NCI-H526 (cell line): ENCODE measurements at places on chromosomes 6 and 20.

DNA sequence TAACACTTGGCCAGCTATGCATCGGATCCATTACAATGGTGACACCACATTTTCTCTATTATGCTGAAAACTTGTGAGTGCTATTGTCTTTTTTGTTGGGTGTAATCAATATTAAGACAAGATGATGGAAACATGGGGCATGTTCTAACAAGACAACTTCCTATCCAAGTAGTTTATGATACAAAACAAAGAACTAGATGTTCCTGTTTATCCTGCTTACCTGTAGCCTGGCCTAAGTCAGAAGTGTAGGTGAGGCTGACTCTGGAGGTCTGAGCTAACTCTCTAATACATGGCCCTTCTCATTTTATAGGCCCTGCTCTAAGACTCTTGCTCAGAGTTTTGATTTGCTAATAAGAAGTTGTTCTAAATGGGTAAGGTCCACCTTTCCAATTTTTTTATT, 242.4 kb upstream of the STXBP5 start:
- no peak for DNase-seq

DNA sequence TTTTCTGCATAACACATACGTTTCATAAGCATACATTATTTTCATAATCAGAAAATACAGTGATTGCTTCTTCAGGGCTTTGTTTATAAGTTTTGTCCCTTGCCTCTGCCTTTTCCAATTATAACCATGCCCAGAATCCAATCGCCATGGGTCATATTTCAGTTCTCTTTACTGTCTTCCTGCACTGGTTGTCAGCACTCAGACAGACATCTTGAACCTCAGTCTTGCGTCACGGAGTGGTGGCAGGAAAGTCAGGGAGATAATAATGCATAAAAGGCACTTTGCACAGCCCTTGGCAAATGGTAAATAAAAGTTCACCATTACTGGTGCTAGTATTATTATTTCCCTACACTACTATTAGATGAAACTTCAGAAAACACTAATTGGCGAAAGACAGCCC, 7.2 kb downstream of the KIF16B start:
- no peak for DNase-seq

DNA sequence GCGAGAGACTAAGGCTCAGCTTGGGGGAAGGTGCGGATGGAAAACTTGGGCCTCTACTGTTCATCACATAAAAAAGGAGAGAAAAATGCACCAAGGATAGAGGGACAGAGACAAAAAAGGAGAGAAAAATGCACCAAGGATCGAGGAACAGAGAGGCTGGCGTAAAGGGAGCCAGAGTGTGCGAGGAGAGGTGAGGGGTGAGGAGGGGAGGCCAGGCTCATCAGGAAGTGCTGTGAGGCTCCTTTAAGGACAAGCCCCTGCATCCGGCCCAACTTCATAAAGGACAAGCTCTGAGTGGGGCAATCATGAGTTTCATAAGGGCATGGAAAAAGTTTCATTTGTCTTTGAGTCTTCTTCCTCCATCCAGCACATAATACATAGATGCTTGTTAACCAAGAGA, 117.2 kb upstream of the NXT1 start:
- DNase-seq: no peak

DNA sequence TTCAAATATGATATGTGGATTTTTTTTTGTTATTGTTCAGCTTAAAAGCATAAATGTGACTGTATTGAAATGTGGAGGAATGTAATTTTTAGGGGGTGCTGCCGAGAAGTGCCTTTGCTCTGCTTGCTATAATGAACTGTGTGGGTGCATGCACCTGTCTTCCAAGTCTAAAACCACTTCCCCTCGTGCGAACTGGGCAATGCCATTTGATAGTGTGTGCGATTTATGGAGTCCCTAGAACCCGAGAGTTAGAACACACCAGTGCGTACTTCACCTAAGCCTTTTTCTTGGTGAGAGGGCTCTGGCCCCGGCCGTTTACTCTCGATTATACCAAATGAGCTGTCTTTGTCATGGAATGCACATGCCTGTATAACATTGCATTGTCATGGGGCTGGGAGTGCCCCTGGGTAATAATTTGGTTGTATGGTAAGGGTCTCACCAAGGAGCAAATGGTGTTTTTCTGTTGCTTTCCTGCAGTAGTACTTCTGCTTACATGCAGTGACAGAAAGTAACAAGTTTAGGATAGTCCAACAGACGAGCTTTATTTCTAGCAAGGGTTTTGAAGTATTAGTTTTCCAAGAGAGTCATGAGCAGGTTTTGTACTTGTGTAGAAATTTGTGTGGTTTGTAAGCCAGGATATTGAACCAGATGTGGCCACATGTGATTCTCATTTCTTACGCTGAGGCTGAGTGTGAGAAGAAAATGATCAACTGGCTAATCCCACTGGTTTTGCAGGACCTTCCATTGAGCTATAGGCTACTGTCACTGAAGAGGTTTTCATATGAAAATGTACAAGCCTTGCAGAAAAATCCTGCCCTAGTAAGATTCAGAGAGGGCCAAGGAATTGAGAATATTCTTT, 172.4 kb downstream of the DTNBP1 start:
- DNase-seq: no peak

DNA sequence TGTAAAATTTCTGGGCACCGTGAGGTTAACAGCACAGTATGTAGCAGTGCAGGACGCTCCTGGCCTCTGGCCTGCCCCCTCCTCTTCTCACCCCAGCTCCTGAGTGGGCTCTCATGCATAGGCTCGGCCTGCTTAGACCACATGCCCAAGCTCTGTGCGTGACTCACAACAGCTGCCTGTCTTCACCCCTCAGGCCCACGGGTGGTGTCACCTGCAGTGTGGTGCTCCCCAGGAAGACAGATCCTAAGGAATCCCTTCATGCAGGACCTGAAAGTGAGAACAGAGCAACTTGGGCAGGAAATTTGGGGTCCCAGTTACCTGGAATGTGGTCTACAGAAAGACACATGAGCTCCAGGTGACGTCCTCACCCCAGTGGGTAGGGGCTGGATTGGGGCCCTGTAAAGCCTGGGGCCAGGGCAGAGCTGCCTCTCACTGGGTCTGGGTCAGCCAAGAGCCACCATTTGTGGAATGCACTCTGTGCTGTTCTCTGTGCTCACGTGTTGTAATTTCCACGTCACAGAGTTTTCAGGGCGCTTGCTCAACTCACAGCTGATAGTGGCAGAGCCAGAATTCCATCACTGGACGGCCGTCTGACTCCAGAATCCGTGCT, 37.0 kb upstream of the PXDC1 start:
- no peak for DNase-seq

GRCh38 chr6:27777614-27778355, 134.4 kb downstream of the OR2B2 start:
- no peak for DNase-seq

- peak; percentile 51 for DNase-seq
Observed at GRCh38 chr20:53737396-53738038, 143.9 kb upstream of the ZNF217 start.

- no peak for DNase-seq
Observed at GRCh38 chr20:24909086-24909780, 39.8 kb upstream of the CST7 start.

DNA sequence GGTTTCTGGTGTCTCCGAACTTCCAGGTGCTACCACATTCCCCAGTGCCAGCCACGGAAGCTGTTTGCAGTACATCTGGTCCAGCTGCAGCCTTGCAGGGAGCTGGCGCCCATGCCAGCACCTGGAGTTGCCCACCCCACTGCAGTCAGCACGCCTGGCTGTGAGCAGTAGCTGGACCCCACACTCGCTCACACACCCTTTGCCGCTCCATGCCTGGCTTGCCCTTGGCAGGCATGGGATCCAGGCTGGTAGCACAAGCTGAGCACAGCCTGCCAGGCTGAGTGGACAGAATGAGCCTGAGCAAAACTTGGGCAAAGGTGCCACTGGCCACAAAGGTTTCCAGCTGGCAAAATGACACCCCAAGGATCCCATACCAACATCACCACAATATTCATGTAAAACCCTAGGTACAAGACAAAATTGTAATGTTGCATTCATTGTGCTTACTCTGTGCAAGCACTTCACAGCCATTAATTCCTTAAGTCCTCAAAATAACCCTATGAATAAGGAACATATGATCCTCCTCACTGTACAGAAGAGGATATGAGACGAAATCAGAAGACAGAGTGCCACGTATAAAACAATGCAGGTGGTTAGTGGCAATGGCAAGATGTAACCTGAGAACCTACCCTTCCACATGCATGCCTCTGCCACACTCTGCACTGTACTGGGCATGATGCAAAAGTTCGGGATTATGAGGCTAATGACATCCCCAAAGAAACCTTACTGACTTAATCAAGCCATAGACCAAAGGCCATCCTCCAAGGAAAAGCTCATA, 18.3 kb downstream of the KIF16B start:
- no peak for DNase-seq
